ENCODE measurements at places on chromosomes 5 and 9.
A peak's percentile ranks its signal among the peaks of the same experiment; 100 is the strongest.

GRCh38 chr5:54889826-54890225 is 95.6 kb downstream of the ESM1 start:
- DNase-seq = no peak

GRCh38 chr9:89815903-89816573 is 211.2 kb downstream of the GADD45G start:
- DNase-seq = no peak

DNA sequence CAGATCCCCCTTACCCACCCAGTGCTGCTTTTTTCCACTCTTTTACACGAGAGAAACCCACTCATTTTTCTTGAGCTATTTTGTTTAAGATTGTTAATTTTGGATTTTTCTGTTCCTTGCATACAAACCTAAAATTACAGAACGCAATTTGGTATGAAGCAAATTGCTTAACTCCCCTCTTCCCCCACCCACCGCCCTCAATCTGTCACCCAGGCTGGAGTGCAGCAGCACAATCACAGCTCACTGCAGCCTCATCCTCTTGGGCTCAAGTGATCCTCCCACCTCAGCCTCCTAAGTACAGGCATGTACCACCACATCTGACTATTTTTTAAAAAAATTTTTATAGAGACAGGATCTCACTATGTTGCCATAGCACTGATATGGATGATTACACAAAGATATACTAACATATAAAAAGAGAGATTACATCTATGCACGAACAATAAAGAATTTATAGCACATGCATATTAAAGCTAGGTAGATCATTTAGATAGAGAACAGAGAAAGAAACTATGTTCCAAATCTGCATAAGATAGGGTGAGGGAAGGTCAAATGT is 203.6 kb downstream of the PIK3R1 start:
- no peak for DNase-seq

DNA sequence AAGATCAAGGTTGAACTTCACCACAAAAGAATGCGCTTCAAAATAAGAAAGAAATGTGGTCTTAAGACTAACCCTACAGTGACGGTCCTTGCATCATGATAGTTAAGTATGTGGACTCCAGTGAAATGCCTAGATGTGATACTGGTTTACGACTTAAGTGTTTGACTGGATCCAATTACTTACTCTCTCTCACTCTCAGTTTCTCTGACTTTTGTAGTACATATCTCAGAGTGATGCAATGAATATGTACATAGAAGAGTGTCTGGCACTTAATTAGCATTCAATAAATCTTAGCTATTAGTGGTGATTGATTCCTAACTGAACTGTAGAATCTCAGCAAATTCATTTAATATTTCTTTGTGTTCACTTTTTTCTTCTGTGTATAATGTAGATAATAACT is 411.7 kb upstream of the ITGA1 start:
- DNase-seq = no peak

- no peak for DNase-seq
Observed at GRCh38 chr5:95671826-95672225, 11.0 kb downstream of the SPATA9 start.

DNA sequence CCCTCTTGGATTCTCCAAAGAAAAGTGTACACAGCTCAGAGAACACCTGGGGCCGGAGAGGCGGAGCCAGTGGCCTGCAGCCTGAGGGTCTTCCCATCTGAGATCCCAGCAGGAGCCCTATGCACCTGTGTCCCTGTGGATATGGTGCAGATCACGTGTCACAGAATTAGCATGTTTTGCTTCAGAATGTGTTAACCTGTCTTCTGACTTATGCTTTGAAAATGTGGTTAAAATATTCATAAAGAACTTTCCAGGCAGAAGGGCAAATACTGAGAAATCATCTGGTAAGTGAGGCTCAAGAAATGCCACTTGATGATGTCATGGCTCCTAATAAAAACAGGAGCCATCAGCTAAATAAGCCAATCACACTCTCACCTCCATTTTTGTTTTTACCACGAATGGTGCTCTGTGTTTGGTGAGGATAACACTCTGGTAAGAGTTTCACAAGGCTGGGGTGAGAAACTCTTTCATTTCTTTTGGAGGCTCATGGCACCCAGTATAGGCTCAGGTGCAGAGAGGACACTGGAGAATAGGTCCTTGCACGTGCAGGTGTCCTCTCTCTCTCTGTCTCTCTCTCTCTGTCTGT is 279.8 kb downstream of the FSTL4 start:
- no peak for DNase-seq

DNA sequence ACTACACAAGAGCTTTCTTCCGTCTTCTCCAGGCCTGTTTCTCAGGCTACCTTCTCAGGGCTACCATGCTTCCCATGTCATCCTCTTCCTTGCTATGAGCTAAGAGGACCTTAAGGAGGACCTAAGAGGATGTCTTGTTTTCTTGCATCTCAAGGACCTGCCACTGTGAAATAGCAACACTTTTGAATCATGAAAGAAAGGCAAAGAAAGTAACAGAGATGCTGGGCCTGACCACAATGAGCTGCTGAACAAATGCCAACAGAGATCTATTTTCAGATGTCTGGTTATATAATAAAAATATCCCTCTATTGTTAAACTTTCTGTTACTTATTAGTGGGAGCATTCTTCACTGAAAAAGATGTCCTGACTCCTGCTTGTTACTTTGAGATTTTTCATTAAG is 36.7 kb upstream of the ANXA1 start:
- DNase-seq = no peak

GRCh38 chr9:27408482-27408881 is 111.5 kb upstream of the EQTN start:
- DNase-seq = no peak

DNA sequence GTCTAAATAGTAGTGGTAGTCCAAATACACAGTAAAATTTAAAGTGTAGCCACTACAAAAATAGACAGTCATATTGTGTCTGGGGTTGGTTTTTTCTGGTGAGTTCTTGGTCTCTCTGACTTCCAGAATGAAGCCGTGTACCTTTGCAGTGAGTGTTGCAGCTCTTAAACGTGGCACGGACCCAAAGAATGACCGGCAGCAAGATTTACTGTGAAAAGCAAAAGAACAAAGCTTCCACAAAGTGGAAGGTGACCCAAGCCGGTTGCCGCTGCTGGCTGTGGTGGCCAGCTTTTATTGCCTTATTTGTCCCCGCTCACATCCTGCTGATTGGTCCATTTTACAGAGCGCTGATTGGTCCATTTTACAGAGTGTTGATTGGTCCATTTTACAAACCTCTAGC is 188.7 kb downstream of the ZNF608 start:
- DNase-seq = no peak

- DNase-seq = peak; percentile 59
Observed at GRCh38 chr9:123339666-123340510, 16.1 kb upstream of the CRB2 start.

DNA sequence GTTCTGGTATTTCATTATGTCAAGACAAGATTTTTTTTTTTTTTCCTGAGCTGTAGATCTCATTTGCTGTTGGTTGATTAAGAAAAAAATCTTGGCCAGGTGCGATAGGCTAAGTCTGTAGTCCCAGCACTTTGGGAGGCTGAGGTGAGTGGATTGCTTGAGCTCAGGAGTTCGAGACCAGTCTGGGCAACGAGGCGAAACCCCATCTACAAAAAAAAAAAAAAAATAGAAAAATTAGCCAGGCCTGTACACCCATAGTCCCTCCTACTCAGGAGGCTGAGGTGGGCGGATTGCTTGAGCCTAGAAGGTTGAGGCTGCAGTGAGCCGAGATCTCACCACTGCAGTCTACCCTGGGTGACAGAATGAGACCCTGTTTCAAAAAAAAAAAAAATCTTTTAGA is 12.2 kb downstream of the CDC42SE2 start:
- DNase-seq = no peak

GRCh38 chr5:31443572-31443971 is 88.3 kb downstream of the DROSHA start:
- no peak for DNase-seq

DNA sequence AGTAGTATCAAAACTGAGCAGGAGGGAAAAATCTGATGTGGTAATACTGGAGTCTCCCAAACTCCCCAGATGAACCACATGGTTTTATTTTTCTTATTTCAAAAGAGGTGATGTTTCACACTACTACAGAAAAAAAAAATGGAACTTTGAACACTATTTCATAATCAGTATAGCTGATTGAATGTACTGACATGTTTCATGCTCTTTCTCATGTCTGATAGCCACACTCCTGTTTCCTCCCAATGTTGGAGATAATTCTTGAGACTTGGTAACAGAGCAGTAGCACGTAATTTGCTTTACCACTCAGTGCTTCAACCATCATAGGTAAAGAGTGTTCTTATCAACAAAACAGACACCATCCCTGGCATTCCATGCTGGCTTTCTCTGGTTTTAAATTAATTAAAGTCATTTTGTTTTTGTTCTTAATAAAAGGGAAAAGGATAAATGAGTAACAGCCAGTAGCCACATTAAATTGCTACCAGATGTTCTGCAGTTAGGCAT is 85.2 kb downstream of the MUSK start:
- DNase-seq = no peak

- DNase-seq = no peak
Observed at GRCh38 chr5:154419236-154419635, 26.6 kb upstream of the SAP30L start.
